ENCODE measurements at places on chromosomes 5 and 9.
A peak's percentile ranks its signal among the peaks of the same experiment; 100 is the strongest.

- H3K27ac ChIP-seq = no peak overlapping the region
- no peak overlapping the region for H3K4me3 ChIP-seq
- no peaks in the 10 kb centered on the region for H3K4me1 ChIP-seq
- peaks cover 4% of the 10 kb centered on the region for H3K36me3 ChIP-seq
Observed at GRCh38 chr5:143271431-143271830, 132.1 kb downstream of the NR3C1 start.

GRCh38 chr5:134136221-134136631 is 21.7 kb downstream of the TCF7 start:
- no peak overlapping the region for H3K27ac ChIP-seq
- peaks cover 70% of the 10 kb centered on the region for H3K36me3 ChIP-seq
- DNase-seq = no peak

DNA sequence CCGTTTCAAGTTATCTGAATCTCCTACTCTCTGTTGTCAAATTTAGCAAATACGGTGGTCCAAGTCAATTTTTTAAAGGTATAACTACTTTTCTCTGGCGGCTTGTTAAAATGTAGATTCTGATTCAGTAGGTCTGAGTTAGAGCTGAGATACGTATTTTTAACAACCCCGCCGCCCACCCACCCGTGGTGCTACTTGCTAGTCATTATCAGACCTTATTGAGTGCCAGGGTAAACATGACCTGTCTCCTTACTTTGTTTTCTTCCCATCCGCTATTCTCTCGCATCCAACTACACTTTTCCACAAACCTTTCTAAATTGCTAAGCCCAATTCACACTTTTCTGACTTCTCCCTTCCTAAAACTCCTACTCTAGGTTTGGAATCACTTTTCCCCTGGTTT is 694 bp upstream of the PLAA start:
- no peak overlapping the region for H3K27ac ChIP-seq
- H3K27me3 ChIP-seq = no peaks in the 10 kb centered on the region
- H3K4me1 ChIP-seq = no peaks in the 10 kb centered on the region

DNA sequence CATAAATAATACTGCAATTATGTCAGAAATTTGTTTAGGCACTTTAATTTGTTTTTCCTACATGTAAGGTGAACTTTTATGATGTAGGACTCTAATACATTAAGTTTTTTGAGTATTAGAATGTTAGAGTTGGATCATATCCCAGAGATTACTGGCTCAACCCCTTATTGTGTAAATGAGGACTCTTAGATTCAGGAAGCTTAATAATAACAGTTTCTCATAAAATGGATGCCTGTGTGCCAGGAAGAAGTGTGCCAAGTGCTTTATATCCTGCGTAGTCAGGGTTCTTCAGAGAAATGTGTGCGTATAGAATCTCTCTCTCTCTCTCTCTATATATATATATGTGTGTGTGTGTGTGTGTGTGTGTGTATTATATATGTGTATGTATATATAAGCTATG is 388.5 kb downstream of the CAAP1 start:
- DNase-seq = no peak
- H3K4me3 ChIP-seq = no peak overlapping the region
- no peaks in the 10 kb centered on the region for H3K4me1 ChIP-seq
- H3K36me3 ChIP-seq = no peaks in the 10 kb centered on the region
- no peak overlapping the region for H3K27ac ChIP-seq
- no peaks in the 10 kb centered on the region for H3K27me3 ChIP-seq

- no peak overlapping the region for H3K27ac ChIP-seq
- DNase-seq = no peak
- no peaks in the 10 kb centered on the region for H3K36me3 ChIP-seq
Observed at GRCh38 chr9:28587052-28587451, 1013.8 kb upstream of the C9orf72 start.

DNA sequence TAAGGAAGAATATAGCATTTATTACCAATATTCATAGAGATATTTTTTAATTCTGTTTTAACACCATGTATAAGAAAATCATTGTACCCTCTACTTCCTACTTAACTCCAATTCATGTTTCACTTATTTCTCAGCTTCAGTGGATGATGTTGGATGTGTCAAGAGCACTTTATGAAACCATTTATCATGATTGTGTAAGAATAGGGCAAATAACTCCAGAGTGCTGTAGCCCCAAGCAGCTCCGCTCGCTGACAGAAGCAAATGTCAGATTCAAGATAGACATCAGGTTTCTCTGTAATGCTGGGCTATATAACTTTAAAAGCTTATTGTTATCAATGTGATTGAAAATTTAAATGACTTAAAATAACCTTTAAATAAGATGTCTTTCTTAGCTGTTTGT is 50.4 kb downstream of the MAST4 start:
- no peak overlapping the region for H3K27ac ChIP-seq
- DNase-seq = peak; percentile 48
- H3K4me1 ChIP-seq = no peaks in the 10 kb centered on the region
- no peaks in the 10 kb centered on the region for H3K27me3 ChIP-seq
- no peaks in the 10 kb centered on the region for H3K36me3 ChIP-seq
- H3K4me3 ChIP-seq = no peak overlapping the region

GRCh38 chr9:91159664-91160121 is 202.0 kb downstream of the AUH start:
- H3K4me3 ChIP-seq = no peak overlapping the region
- no peak for DNase-seq
- no peaks in the 10 kb centered on the region for H3K27me3 ChIP-seq
- no peak overlapping the region for H3K27ac ChIP-seq

GRCh38 chr9:113781896-113782295 is 94.2 kb upstream of the ZNF618 start:
- H3K27me3 ChIP-seq = peaks cover 86% of the 10 kb centered on the region
- H3K27ac ChIP-seq = no peak overlapping the region
- no peak for DNase-seq
- no peaks in the 10 kb centered on the region for H3K36me3 ChIP-seq

- H3K27ac ChIP-seq = no peak overlapping the region
- H3K4me1 ChIP-seq = peaks cover 13% of the 10 kb centered on the region
- no peaks in the 10 kb centered on the region for H3K36me3 ChIP-seq
- no peak overlapping the region for H3K4me3 ChIP-seq
- no peak for DNase-seq
- H3K27me3 ChIP-seq = no peaks in the 10 kb centered on the region
Observed at GRCh38 chr9:91210318-91210717, 151.4 kb downstream of the AUH start.

DNA sequence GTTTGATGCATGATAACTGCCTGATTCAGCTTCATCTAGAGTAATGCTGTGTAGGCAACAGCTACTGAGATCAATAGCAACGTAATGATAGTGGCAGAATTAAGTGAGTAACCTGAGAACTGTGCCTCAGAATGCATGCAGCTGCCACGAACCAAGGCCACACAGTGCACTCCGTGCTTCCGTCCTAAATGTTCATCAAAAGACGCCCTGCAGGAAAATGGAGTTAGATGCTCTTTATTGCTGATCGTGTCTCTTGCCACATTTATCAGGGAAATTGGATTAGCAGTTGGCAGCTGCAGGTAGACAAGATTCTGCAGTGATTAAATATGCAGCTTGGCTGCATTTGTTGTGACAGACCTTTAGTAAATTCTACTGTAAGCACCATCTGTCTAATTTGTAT is 107.7 kb upstream of the TLX3 start:
- DNase-seq = no peak
- no peaks in the 10 kb centered on the region for H3K36me3 ChIP-seq
- no peak overlapping the region for H3K27ac ChIP-seq
- no peak overlapping the region for H3K4me3 ChIP-seq
- H3K27me3 ChIP-seq = no peaks in the 10 kb centered on the region

GRCh38 chr5:170892196-170892595 is 30.4 kb downstream of the RANBP17 start:
- H3K27me3 ChIP-seq = no peaks in the 10 kb centered on the region
- no peak overlapping the region for H3K27ac ChIP-seq
- DNase-seq = peak; percentile 61
- no peaks in the 10 kb centered on the region for H3K36me3 ChIP-seq

- no peak overlapping the region for H3K27ac ChIP-seq
- H3K27me3 ChIP-seq = no peaks in the 10 kb centered on the region
- no peak for DNase-seq
- H3K36me3 ChIP-seq = peaks cover 28% of the 10 kb centered on the region
- peaks cover 12% of the 10 kb centered on the region for H3K4me1 ChIP-seq
Observed at GRCh38 chr5:113065626-113066025, 89.0 kb downstream of the DCP2 start.

GRCh38 chr5:135137146-135137915 is 103.3 kb upstream of the PITX1 start:
- peaks cover 3% of the 10 kb centered on the region for H3K4me1 ChIP-seq
- H3K4me3 ChIP-seq = no peak overlapping the region
- no peaks in the 10 kb centered on the region for H3K27me3 ChIP-seq
- H3K36me3 ChIP-seq = no peaks in the 10 kb centered on the region
- DNase-seq = no peak

DNA sequence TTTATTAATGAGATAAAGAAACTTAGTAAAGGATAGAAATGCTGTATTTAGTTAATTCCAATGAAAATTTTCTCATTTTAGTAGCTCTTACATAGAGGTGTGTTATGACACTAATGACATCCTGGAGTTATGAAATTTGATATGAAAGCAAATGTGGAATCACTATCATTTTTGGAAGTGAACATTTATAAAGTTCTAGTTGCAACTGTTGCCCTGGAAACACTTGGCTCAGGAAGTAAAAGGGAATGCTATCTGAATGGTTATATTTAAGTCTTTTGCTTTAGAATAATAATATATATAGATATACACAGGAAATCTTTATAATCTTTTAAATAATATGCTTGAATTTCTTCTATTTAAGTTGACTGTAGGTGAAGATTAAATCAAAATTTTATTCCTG is 16.7 kb downstream of the ADAMTS19 start:
- no peaks in the 10 kb centered on the region for H3K27me3 ChIP-seq
- H3K36me3 ChIP-seq = no peaks in the 10 kb centered on the region
- H3K27ac ChIP-seq = no peak overlapping the region
- H3K4me3 ChIP-seq = no peak overlapping the region
- no peaks in the 10 kb centered on the region for H3K4me1 ChIP-seq

DNA sequence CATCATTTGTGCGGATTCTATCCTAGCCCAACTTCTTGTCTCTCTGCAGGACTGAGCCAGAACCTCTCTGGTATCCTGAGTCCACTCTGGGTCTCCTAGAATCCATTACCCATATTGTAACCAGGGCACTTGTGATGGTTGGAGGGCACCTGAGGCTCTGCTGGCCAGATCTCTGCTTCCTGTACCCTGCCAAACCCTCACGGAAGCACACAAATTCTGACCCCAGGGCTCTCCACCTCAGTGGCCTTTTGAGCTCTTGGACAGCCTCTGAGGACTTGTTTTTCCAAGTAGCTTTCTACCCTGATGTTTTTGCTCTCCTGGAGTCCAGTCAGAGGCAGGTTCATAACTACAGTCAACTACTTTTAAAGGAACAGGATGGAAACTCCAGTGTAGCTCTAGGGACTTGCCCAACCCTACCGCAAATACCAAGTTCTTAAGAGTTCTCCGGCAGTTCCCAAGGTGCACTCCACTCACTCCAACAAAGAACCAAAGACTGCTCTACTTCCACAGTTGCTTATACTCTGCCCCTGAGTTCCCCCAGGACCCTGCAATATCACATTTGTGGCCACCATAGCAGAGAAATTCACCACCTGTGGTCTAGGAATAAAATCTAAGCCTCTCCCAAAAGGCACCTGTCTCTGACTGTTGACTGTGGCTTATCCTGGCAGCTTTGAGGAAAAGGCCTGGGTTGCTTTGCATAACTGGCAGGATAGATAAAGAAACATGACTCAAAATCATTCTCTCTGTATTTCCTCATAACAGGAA is 9.6 kb downstream of the PIP5K1B start:
- H3K4me1 ChIP-seq = no peaks in the 10 kb centered on the region
- H3K27me3 ChIP-seq = peaks cover under 1% of the 10 kb centered on the region

- no peaks in the 10 kb centered on the region for H3K36me3 ChIP-seq
- no peak overlapping the region for H3K4me3 ChIP-seq
- no peaks in the 10 kb centered on the region for H3K27me3 ChIP-seq
- H3K27ac ChIP-seq = no peak overlapping the region
- no peaks in the 10 kb centered on the region for H3K4me1 ChIP-seq
Observed at GRCh38 chr5:124260921-124261515, 485.4 kb downstream of the ZNF608 start.

- no peak for DNase-seq
- no peak overlapping the region for H3K4me3 ChIP-seq
- H3K4me1 ChIP-seq = peaks cover 41% of the 10 kb centered on the region
- H3K36me3 ChIP-seq = peaks cover 63% of the 10 kb centered on the region
Observed at GRCh38 chr9:136441191-136441680, 1.6 kb upstream of the INPP5E start.

DNA sequence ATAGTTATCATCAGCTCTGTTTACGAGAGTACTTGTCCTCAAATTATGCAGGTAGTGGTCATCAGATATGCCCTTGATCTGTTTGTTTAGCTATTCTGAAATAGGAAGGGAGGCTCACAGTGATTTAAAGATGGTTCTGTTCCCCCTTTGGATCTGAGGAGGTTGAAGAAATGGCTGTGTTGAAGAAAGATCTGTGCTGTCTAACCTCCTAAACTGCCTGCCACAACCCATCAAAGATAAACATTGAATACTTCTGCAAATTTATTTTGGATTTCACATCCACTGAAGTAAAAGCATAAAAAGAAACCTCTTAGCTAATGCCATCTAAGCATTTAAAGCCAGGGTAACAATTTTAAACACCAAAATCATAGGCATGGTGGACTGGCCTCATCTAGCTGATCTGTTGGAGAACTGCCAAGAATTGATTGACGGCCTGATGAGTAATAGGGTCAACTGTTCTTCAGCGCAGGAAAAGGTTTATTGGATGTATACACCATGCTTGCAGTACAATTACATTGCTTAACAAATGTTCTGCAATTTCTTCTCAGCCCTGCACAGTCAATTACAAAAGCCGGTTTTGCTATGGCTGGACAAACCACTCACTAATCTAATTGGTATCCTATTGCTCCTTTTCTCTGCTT is 97.6 kb downstream of the SEMA6A start:
- H3K4me3 ChIP-seq = peak overlapping the region; percentile 13
- no peaks in the 10 kb centered on the region for H3K27me3 ChIP-seq
- peak; percentile 9 for DNase-seq

DNA sequence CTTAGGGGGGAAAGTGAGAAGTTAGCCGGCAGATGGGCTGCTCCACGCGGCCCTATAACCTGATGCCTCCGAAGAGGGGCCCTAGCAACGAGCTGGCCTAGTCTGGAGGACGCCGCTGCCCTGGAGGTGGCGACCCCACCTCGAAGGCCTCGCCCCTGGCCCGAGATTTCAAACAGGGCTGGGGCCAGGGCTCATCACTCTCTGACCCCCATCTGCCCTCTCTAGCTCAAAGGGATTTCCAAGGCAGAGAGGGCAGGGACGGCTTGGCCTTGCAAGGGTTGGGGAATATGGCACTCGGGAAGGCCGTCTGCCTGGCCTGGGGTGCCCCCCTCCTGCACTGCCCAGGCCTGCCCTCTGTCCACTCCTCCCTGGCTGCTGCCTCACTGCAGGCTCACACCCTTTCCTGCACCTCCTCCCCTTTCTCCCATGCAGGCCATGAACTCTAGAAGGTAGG is 25.5 kb upstream of the TIFAB start:
- H3K27ac ChIP-seq = no peak overlapping the region
- no peak for DNase-seq

DNA sequence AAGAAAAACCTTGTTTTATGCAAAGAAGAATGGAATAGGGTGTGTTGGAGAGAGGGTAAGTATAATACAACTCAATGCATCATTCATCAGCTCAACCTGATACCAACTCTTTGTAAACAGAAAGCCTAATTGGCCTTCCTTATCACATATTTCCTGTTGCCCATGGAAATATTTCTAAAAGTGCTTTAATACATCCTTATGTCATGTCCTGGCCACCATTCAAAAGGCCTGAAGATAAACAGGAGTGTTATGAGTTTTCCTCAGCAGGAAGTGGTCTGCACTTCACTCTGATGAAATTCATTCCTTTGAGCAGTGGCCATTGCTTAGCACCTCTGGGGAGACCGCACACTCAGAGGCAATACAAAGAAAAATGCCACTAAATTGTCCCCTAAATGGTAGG is 511.2 kb downstream of the SEMA5A start:
- H3K4me3 ChIP-seq = no peak overlapping the region
- no peak overlapping the region for H3K27ac ChIP-seq
- H3K36me3 ChIP-seq = no peaks in the 10 kb centered on the region

Measured in mesenchymal stem cell (in vitro differentiated cells and primary cell).